Lung microvascular endothelial cell (primary cell): ENCODE measurements at places on chromosomes 13 and 19.
A peak's percentile ranks its signal among the peaks of the same experiment; 100 is the strongest.

DNA sequence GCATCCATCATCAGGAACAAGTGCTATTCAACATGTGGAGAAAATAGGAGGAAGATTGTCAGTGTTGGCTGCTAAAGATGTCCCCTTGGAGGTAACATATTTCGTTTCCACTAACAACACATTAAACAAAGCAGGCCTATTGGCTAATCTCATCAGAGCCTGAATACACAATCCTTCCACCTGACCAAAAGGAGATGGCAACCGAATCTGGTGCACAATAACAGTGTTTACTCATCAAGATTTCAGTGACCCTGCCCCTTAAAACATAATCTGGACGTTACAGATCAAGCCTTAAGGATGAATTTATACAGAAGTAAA, 582.5 kb downstream of the EFNB2 start:
- no peak for DNase-seq

- DNase-seq = no peak
These were observed 49.5 kb upstream of the PABPC3 start for GRCh38 chr13:25046274-25046984.

- DNase-seq = no peak
These were observed 148.2 kb downstream of the RAP2A start for GRCh38 chr13:97582170-97582569.

DNA sequence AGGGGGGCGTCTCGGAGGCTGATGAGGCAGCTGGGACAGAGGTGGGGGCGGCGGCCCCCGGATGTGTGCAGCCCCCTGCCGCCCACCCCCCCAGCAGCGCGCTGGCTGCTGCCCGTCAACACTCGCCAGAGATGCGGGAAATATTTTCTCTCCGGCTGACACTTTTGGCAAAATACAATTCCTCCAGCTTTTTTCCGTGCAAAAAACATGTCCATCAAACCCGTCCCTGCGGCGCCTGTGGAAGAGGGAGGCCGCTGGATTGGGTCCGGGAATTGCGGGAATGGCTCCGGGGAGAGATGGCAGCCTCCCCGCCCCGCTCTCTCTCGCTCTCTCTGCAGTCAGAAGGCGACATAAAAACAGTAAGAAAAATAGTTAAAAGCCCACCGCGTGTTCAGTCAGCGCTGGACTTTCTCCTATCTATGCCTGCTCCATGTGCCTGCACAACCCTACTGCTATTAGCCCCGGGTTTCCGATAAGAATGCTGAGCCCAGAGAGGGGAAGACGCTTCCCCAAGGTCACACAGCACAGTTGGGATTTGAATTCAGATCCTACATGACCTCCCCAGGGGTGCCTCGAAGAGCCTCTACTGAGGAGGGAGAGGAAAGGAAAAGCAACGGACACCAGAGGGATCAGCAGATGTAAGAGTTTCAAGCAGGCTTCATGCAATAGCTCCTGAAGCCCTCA, 23.2 kb downstream of the ZNRF4 start:
- DNase-seq = no peak

GRCh38 chr19:58053480-58054156, 5.5 kb upstream of the ZNF135 start:
- no peak for DNase-seq

DNA sequence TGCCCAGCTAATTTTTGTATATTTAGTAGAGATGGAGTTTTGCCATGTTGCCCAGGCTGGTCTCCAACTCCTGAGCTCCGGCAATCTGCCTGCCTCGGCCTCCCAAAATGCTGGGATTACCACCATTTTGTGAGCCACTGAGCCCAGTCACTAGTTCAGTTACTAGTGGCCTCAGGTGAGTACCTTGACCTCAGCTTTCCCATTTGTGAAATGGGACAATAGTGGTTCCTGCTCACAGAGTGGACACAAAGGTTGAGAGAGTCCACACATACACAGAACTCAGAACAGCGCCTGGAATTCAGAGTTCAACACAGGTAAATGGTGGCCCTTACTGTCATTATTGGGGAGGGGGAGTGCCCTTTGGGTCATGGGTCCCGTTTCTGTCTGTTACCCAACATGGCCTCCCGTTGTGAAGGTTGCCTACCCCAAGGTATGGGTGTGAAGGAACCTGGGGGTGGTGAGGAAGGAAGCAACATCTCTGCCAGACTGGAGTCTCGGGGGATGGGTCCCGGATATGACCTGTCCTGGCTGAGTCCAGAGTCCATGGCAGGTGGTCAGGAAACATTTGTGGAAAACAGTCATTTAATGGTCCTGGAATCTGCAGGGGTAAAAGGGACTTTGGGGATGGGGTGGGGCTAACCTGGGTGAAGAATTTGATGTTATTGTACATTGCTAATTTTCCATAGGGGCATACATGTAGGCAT, 11.7 kb upstream of the IRGC start:
- DNase-seq = peak; percentile 45

- DNase-seq = no peak
These were observed 16.3 kb downstream of the SERP2 start for GRCh38 chr13:44389876-44390275.

GRCh38 chr19:890831-891230, 2.2 kb downstream of the MED16 start:
- no peak for DNase-seq

DNA sequence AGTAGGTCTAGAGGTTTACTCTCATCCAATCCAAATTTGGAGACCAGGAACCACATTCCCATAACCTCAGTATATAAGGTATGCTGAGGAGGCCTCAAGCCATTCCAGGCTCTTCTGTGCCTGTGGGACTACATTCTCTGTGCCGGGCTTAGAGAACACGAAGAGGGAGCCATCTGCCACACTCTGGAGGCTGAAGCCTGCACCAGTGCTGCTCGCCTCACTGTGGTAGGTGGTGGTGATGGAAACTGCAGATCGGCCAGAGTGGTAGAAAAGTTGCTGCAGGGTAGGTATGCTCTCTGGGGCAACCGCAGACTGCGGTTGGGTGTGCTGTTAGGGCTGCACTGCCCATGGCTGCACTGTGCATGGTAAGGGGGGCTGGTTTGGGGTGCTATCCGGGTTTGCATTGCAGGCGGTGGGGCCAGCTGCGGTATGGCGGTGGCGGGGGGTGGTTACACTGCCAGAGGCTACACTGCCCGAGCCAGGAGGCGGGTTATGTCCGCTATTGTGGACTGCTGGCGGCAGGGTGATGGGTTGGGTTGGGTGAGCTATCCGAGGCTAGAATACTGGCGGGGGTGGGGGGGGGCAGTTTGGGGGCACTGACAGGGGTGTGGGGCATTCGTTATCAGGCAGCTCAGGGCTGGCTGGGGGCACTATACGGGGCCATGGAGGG, 145.0 kb downstream of the TNFRSF19 start:
- no peak for DNase-seq

GRCh38 chr19:35558400-35559280, 4.8 kb downstream of the ATP4A start:
- no peak for DNase-seq

DNA sequence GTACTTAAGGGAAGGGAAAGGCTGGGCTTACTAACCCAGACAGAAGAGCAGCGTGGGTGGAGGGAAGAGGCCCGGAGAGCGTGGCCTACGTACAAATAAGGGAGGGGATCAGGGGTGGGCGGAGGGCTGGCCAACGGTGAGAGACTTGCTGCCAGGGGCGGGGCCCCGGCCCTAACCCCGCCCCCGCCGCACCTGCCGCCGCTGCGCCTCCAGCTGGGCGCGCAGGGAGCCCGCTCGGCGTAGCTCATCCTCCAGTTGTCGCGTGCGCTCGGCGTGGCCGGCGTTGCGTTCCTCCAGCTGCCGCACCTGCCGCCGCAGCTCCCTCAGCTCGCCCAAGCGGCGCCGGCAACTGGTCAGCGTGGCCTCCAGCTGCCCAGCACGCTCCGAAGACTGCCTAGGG, 5.7 kb downstream of the HOOK2 start:
- DNase-seq = peak; percentile 36
